ENCODE measurements at places on chromosomes 7 and 10.

GRCh38 chr7:156031679-156032478, 219.6 kb upstream of the SHH start:
- DNase-seq, result no peak

DNA sequence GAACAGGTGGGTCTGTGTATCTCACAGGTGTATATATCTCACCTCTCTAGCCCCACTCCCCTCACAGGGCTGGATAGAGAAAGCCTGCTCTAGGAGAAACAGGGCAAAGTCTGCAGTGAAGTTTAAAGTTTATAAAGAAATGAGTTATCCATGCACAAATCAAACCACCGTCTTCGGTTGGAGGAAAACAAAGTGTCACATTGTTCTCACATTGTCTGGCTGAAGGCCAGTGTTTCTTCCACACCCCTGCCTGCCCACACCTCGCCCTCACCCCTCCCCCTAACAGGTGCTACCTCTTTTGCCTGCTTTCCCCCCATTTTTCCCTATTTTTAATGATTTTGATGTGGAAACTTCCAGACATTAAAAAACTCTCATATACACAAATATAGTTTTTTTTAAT, 25.8 kb downstream of the AQP1 start:
- DNase-seq, result no peak

GRCh38 chr10:111079241-111079760, 2.5 kb downstream of the ADRA2A start:
- DNase-seq, result no peak

DNA sequence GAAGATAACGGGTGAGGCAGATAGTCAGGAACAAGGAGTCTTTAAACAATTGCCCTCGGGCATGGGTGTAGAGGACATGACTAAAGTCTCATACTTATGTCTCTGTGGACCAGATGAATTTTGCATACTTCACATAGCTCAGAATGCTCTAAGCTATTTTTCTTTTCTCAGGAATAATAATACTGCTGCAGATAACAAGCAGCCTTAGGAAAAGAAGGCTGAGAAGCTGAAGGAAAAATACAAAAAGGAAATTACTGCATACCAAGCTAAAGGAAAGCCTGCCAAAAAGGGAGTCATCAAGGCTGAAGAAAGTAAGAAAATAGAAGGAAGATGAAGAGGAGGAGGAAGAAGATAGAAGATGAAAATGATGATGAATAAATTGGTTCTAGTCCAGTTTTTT, 13.4 kb upstream of the ERCC6 start:
- DNase-seq, result no peak

DNA sequence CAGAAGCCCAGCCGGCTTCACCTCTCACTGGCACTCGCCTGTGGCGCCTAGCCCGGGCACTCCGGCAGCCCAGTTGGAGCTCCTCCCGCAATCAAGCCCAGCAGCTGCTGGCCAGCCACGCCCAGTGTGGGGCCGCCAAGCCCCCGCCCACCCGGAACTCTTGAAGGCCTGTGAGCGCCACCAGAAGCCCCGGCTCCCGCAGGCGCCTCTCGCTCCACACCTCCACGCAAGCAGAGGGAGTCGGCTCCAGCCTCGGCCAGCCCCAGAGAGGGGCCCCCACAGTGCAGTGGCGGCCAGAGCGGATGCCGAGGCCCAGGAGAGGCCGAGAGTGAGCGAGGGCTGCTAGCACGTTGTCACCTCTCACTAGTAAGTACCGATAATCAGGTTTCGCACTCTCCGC, 240.7 kb downstream of the TFEC start:
- DNase-seq, result no peak

GRCh38 chr7:44244282-44244681, 43.5 kb downstream of the YKT6 start:
- DNase-seq, result no peak

DNA sequence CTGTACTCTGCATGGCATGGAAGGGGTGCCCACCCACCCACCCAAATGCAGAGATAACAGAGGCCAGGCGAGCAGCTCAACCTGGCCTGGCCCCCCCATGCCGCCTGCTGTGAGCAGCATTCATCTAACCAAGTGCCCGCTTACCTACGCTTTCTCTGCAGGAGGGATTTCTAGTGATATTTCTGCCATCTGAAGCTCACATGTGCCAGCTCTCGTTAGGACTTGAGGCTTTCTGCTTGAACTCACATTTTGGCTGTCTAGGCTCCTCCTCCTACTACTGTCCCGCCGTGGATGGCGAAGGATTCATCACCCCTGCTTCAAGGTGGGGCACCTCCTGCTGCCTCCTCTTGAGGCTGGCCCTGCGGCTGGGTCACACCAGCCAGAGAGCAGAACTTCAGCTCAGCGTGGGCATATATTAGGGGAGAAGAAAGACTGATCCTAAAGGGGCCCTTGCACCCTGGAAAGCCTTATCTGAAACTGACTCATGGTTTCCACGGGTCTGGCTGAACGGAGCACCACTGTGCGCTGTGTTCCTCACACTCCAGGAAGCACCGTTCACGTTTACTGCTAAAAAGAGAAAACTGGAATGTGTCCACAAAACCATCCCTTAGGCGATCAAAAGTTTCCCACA, 45.5 kb downstream of the CTBP2 start:
- no peak for DNase-seq

GRCh38 chr10:108241166-108241565, 1076.7 kb upstream of the SORCS1 start:
- DNase-seq, result no peak

DNA sequence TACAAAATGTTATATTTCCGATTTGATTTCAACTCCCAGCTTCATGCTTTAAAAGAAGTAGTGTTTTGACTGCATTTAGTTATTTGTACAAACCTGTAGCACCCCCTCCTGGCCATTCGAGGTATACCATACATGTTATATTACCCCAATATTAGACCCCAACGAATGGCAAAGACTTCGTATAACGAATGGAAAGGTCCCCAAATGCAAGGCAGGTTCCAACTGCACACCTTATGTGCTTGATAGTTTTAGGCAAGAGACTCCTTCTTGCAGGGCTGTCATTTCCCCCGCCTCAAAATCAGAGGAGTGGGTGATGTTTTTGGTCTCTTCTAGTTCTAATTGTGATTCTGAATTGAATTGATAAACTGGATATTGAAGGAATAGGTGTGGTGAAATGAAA, 101.1 kb upstream of the TARP start:
- DNase-seq, result no peak

- DNase-seq, result no peak
Measured at GRCh38 chr7:132102942-132103341, 473.3 kb downstream of the PLXNA4 start.

DNA sequence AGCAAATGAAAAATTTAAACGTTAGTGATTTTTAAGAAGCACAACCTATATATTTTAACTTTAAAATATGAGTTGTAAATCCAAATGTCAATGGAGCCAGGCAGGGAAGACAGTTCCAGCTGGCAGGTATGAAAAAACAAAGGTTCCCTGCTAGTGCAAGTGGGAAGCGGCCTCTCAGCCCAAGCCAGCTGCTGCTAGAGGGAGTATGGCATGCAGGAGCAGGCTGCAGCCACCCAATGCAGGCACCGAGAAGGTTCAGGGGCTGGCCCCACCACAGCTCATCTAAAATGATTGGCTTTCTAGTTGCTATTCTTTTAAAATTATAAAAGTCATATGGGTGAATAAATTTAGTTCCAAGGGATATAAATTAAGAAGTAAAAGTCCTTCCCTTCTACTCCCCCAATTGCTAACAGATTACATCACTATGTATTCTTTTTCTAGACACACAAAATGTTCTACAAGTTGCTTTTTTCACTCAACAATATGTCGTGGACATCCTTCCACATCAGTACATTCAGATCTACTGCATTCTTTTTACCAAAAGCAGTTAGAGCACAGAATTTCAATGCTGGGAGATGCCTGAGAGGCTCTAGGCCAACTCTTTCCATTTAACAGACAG, 69.3 kb downstream of the SGMS1 start:
- DNase-seq, result no peak

- no peak for DNase-seq
Measured at GRCh38 chr10:48705401-48705938, 20.8 kb downstream of the WDFY4 start.

GRCh38 chr10:69506834-69507713, 55.8 kb downstream of the TSPAN15 start:
- DNase-seq, result no peak

- DNase-seq, result no peak
Measured at GRCh38 chr10:50561816-50562215, 61.9 kb downstream of the SGMS1 start.

GRCh38 chr7:149423449-149424110, 37.3 kb downstream of the ZNF777 start:
- no peak for DNase-seq

- no peak for DNase-seq
Measured at GRCh38 chr7:47302560-47302959, 279.4 kb downstream of the TNS3 start.

DNA sequence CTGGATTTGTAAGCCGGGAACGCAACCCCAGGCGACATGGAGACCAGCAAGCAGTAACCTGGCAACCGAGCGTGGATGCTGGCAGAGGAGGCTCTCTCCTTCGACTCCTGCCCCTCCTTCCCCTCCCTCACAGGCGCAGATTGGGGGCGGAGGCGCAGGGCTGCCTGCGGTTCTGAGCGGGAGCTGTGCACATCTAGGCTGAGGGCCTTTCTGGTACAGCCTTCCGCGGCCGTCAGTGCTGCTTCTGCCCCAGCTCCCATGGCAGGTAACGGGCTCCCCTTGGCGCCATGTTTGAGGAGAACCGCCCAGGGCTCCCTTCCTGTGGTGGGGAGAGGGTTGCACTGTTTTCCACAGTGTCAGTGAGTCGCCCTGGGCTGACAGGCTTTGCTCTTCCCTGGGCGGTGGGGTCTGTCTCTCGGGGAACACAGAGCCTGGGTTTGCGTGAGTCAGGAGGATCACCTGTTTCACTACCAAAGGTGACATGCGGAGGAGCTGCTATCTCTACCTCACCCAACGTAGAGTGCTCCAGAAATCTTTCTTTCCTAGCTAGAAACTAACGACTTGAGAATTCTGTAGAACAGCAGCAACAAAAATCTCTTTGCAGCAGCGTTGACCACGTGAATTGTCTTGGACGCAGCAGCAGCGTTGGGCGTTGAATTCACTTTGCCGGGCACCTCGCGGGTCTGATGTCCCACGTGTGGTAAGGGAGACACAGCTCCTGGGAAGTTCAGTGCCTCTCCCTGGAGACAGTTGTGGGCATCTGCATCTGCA, 154.8 kb upstream of the COBL start:
- DNase-seq, result peak; percentile 18

- no peak for DNase-seq
Measured at GRCh38 chr7:38883706-38884105, 25.3 kb downstream of the VPS41 start.

GRCh38 chr7:117041007-117041406, 87.7 kb downstream of the ST7 start:
- no peak for DNase-seq

DNA sequence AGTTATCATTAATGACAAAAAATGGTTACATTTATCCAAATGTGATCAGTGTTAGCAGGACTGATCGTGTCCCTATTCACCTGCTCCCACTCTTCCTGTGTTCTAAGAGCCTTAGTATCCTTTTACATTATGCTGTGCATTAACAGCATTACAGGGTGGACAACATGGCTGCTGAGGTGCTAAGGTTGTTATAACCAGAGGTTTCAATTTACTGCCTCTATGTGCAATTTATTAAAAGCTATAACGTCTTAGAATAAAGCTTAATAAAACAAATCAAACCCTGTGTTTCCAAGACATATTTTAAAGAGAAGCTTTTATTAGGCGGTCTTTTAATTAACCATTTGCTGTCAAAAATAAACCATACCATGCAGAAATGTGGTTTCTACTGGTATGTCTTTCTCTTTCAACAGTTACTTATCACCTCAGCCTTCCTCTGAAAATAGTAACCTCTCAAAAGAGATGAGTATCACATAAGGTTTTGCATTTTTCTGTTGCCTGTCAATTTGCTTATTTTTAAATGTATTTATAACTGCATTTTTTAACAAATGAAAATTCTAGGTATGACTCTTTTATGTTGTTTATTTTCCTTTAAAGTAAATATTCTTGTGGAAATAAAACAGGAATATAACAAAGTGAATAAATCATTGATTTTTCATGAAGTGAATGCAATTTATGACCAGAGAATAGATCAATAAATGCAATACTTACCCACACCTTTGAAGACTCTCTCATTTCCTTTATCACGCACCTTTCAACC, 849.8 kb upstream of the SORCS1 start:
- no peak for DNase-seq

DNA sequence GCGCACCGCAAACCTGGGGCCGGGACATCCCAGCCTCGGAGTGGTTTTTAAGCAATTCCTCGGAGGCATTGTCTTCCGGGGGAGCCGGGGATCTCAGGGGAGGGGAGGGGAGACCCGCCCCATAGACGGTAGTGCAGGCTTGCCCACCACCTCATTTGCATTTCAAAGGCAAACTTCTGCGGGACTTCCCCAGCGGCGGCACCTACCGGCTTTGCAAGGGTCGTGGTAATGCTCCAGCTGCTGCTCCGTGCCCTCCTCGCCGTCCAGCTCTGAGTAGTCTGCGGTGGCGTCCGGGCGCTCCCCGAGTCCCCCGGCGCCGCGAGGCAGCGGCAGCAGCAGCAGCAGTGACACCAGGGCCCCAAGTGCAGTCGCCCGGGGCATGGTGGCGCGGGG, 425 bp downstream of the TLL2 start:
- no peak for DNase-seq

- no peak for DNase-seq
Measured at GRCh38 chr7:55975988-55976633, 11.7 kb downstream of the NIPSNAP2 start.

DNA sequence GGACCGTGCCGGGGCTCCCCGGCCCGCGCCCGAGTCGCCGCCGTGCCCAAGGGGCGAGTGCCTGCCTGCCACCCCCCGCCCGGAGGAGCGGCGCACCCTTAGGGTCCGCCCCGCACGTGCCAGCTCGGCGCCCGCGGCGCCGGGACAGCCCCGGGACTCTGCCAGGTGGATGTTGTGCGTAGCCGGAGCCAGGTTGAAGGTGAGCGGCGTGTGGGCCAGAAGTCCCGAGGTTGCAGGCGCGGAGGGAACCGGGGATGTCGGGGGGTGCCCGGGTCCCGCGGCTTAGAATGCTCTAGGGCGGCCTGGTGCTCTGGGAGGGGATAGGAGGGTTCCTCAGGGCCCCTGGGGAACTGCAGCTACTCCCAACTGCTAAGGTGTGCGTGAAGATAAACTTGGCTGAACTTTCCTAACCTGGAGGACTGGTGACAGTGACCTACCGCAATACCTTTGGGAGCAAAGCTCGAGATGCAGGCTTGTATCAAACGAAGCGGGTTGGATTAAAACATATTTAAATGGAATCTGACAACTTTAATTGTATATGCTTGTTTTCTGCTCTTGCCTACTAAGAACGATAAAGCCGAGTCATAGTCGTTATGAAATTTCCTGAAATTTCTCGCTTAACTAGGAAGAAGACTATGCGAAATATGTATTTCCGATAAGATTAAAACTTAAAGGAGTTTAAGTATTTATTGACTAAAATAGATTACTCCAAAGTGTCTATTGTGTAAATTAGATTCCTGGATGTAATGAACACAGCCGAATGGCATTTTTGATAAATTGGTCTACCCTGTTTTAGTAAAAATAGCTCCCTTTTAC, at the start of gene CUX1:
TSS of gene CUX1 (plus strand) at position 156 of the 816 bp plus-strand sequence. CDS start at position 170, 14 bp downstream.
- DNase-seq, result no peak

GRCh38 chr7:4765776-4766490, 9.5 kb upstream of the AP5Z1 start:
- no peak for DNase-seq

- no peak for DNase-seq
Measured at GRCh38 chr10:22606164-22606614, 108.2 kb downstream of the PIP4K2A start.
